Osteoblast (primary cell): ENCODE measurements at places on chromosomes 4 and X. TPM values are rescaled to one million over a fixed set of nuclear protein-coding genes. Genes with fewer than 3 reads are reported as not detected.

ADH5 gene
- total RNA-seq: 265 and 293 TPM in 2 replicates

DCAF12L1 gene
- not detected in 2 replicates for total RNA-seq

DNA sequence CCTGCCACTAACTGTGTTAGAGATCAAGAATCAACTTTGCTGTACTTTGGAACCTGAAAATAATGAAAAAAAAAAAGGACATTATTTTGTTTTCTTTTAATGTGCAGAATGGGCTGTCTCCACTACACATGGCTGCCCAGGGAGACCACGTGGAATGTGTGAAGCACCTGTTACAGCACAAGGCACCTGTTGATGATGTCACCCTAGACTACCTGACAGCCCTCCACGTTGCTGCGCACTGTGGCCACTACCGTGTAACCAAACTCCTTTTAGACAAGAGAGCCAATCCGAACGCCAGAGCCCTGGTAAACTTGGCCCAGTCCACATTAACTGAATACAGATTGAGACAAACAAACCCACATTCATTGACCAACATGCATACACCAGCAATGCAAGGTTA is 206.2 kb downstream of the ANK2 start:
- no peaks in the 10 kb centered on the region for H3K36me3 ChIP-seq
- H3K4me3 ChIP-seq: no peak overlapping the region
- H3K27ac ChIP-seq: no peak overlapping the region
- no peaks in the 10 kb centered on the region for H3K27me3 ChIP-seq
- no peaks in the 10 kb centered on the region for H3K4me1 ChIP-seq

PPARGC1A gene
- 2.1 and 2.5 TPM in 2 replicates for total RNA-seq

- peaks cover 11% of the 10 kb centered on the region for H3K4me1 ChIP-seq
- no peak overlapping the region for H3K27ac ChIP-seq
- DNase-seq: no peak
- H3K27me3 ChIP-seq: no peaks in the 10 kb centered on the region
- no peaks in the 10 kb centered on the region for H3K36me3 ChIP-seq
Measured at GRCh38 chr4:38762560-38762959, 20.2 kb downstream of the TLR10 start.

F8 gene
- total RNA-seq: 10.9 and 12.1 TPM in 2 replicates

SUPT20HL2 gene
- not detected in 2 replicates for total RNA-seq

GRCh38 chrX:46967547-46967946 is 55.3 kb downstream of the JADE3 start:
- H3K27me3 ChIP-seq: peaks cover 3% of the 10 kb centered on the region
- peaks cover 3% of the 10 kb centered on the region for H3K4me1 ChIP-seq
- no peak for DNase-seq
- no peaks in the 10 kb centered on the region for H3K36me3 ChIP-seq
- H3K4me3 ChIP-seq: no peak overlapping the region
- H3K27ac ChIP-seq: no peak overlapping the region

DNA sequence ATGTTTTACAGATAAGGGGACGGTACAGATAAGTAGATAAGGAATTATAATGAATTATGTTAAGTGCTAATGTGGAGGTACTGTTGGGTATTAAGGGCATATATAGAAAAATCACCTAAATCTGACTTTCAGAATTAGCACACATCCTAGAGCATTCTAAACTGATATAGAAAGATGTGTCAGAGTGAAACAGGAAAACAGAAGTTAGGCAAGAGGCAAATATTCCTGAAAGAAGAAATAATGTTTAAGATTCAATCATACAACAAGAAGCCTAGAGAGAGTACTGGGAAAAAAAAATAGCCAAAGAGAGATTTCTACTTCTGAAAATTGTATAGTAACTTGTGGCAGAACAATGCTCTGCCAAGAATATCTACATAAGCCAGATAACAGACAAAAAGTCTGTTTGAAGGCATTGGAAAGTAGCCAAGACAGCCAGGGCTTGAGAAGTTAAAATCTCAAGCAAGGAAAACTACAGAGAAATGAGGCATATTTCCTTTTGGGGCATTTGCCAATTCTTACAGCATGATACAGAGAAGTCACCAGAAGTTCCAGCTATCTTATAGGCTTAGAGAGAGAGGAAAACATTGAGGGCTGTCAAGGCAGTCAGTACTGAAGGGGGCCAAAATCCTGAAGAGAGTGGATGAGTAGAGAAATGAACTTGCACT is 646.0 kb downstream of the RPA4 start:
- H3K27me3 ChIP-seq: no peaks in the 10 kb centered on the region
- no peak for DNase-seq
- no peaks in the 10 kb centered on the region for H3K4me1 ChIP-seq
- no peak overlapping the region for H3K27ac ChIP-seq
- H3K36me3 ChIP-seq: no peaks in the 10 kb centered on the region

DNA sequence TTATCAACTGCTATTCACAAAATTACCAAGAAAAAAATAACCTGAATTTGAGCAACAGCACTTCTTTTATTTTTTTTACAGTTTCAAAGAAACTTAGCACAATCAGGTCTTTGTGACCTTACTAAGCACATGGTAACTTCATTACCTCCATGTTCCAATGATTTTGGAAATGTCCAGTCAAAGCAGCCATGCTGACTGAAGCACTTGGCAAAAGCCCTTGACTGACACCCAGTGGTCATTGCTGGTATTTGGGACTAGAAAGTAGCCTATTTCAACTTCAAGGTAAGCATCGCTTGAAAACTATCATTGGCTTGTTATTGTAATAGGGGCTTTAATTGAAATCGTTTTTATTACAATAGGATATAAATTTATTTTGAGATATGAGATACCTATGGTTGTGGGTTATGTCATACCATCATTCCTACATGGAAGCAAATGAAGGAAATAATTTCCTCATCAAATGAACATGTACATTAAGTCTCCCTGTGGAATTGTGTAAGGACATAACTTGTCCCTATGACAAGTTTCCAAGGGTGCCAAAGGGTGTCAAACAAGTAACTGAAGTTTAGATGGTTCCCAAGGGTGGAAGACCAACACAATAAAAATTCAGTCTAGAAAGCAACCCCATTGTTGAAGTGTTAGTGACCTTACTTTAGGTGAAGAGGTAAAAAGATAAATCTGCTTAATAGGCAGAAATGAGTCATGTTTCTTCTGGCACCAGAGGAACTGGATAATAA is 15.2 kb upstream of the ANXA10 start:
- no peaks in the 10 kb centered on the region for H3K27me3 ChIP-seq
- no peak overlapping the region for H3K27ac ChIP-seq
- peaks cover 6% of the 10 kb centered on the region for H3K4me1 ChIP-seq
- H3K4me3 ChIP-seq: no peak overlapping the region
- no peaks in the 10 kb centered on the region for H3K36me3 ChIP-seq
